ENCODE measurements at places on chromosomes 2 and 18.

GRCh38 chr2:103605071-103605780, 843.4 kb downstream of the TMEM182 start:
- no peak for DNase-seq

- DNase-seq = no peak
These were observed 85.4 kb upstream of the ZCCHC2 start for GRCh38 chr18:62437235-62438017.

GRCh38 chr2:26595146-26595545, 46.0 kb downstream of the CIB4 start:
- DNase-seq = no peak

DNA sequence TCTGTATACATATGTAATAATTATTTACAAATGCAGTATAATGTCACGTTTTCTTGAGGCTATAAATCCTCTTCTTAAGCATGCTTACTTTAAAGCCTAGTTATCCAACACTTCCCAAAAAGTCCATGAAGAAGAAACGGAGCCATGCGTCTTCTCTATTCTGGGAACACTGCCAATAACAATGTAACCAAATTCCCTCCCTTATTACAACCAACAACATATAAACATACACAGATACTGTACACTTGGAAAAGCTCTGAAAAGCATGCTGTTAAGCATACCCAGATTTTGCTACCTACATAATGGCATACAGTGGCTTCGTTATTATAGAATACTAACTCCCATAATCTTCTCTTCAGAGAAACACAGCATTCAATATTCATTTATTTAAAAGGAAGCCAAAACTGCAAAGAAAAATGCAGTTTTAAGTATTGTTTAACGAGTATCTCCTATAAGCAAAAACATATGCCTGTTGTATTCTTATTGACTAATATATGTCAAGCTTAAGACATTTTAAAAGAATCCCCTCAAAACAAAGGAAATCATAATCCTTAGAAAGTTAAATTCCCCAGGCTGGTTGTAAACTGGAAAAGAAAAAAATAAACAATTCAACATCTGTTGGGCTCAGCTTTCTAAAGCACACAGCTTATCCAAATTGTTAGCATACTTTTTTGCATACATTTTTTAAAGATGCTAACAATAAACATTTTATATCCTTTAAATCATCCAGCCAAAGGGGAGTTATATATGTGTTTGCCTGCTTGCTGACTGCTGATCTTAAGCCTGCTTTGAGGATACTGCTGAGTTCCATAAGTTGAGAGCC, 83.4 kb downstream of the SLC25A12 start:
- no peak for DNase-seq

- no peak for DNase-seq
These were observed 1879.4 kb upstream of the PIK3C3 start for GRCh38 chr18:40075616-40076015.

- DNase-seq = no peak
These were observed 879 bp upstream of the GALNT5 start for GRCh38 chr2:157256626-157257025.

DNA sequence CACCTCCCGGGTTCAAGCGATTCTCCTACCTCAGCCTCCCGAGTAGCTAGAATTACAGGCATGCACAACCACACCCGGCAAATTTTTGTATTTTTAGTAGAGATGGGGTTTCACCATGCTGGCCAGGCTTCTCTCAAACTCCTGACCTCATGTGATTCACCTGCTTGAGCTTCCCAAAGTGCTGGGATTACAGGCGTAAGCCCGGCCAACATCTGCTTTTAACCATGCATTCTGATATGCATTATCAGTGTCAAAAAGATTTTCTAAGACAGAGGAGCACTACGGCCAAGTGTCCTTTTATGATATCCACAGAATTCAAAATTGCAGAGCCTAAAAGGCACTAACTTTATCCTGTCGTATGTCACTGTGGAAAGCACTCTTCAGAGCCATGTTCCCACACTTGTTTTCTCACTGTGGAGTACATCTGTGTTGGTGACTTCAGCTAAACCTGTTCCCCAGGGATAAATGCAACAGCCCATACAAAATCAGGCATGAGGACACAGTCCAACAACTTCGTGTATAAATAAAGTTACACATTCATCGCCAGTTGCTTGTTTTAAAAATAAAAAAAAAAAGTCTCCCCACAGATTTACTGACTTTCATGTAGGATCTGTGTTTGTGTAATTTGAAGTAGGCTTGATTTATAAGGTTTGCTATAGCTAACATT, 56.4 kb downstream of the STK25 start:
- no peak for DNase-seq

DNA sequence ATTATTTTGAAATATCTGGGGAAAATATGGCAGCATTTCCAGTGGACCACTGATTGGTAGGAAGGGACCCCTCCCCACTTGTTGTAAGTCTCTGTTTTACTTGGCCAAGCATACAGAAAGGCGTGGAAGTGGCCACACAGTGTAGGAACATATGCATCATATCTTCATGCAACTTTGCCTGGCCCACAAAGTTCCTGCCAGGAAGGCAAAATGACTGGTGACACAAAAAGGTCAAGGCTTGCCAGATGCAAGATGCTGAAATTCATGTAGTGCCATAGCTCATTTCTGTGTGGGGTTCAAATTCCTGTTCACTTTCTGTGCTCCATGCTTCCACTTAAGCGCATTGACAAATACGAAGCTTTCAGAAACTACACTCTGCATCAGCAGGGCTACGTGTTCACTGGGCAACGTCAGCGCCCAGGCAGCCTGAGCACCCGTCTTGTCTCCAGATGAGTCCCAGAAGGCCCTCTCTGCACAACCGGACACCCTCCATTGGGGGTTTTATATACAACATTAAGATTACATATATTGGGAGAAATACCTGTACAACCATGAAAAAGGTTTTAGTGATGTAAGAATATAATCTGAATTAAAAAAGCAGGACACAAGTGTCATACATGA, 3.6 kb downstream of the DYNC2LI1 start:
- no peak for DNase-seq

DNA sequence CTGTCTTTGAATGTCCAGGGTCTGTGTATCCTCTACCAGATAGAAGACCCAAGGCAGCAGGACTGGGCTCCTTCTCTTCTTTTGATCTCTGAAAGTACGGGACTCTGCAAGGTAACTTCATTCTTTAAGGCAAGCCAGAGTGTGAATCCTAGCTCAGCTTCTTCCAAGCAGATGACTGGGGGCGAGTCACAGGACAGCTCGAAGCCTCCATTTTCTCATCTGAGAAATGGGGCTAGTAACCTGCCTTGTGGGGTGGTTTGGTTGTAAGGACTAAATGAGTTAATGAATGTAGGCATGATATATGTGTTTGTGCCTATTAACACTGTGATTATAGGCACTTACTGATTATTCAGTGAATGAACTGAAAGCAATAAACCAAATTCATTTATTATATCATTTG, 46.7 kb downstream of the DGKD start:
- DNase-seq = no peak
